ENCODE measurements at places on chromosomes 6 and 20. TPM values are rescaled to one million over a fixed set of nuclear protein-coding genes. Genes with fewer than 3 reads are reported as not detected.

ENPP4 gene
- 0.59 TPM for total RNA-seq

GINS1 gene
- total RNA-seq: 18.4 TPM

RGS17 gene
- 8.2 TPM for total RNA-seq

IMPG1 gene
- not detected for total RNA-seq

GNAS-AS1 gene
- 1.2 TPM for total RNA-seq

Data from bronchus fibroblast of lung (primary cell).